ENCODE measurements at places on chromosomes 6 and 20.
A peak's percentile ranks its signal among the peaks of the same experiment; 100 is the strongest.

- DNase-seq, result no peak
Measured at GRCh38 chr6:5050009-5050408, 35.1 kb upstream of the PPP1R3G start.

DNA sequence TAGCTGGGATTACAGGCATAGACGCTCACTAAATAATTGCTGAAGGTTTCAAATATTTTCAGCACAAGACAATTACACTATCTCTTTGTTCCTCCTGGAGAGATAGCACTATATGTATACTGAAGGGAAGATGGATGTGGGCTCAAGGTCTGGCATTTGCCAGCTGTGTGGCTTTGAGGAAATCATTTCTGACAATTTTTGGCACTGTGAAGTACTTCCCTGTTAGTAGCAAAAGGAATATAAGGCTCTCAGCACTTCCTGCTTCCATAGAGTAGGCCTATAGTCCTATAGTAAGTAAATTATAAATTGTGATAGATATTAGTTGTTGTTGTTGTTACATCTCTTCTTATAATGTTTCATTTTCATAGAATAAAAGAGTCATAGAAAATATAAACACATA, 271.1 kb downstream of the SAMD5 start:
- no peak for DNase-seq

DNA sequence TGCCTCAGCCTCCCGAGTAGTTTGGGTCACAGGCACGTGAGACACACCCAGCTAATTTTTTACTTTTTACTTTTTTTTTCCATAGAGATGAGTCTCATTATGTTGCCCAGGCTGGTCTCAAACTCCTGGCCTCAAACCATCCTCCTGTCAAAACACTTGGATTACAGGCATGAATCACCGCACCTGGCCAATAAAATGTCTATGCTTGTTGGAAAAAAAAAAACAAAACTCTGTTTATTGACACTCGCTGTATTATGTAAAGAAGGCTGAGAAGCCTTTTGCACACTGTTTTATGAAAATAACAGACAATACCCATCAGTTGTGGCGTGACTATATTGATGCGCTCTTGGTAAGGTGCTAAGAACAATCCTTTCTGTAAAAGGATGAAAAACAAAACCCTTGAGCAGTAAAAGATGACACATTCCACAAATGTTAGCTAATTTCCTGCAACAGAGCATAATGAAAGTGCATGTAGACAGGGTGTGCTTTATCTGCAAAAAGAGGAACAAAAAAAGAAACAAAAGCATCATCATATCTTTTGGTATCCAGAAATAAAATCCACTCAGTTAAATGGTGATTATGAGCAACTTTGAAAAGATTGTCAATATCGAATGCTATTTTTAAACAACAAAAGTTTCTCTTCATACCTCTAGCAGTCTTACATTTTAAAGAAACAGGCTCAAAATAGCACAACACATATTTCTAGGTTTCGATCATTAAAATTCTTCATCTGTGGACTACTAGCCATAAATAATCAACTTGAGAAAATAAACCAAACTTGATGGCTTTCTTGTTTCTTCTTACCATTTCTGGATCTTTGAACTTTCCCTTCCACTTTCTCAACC, 108.3 kb upstream of the PHACTR1 start:
- DNase-seq, result no peak

GRCh38 chr20:24994470-24995368, 2.2 kb upstream of the APMAP start:
- DNase-seq, result peak; percentile 91

DNA sequence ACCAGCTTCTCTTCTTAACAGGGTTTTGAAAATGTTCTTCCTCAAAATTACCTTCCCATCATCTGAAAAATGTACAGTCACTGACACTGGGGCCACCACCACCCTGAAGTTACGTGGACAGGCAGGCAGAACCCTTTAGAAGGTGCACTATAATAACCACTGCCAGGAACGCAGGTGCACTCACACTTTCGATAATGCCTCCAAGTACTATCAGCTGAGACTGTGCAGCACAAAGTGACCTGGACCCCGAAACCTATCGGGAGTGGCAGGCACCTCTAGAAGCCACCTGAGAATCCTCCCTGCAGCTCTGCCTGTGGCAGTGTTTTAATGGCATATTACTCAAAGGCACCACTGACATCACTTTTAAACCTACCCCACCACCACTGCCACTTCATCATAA, 66.4 kb downstream of the TRERF1 start:
- DNase-seq, result no peak

GRCh38 chr6:34225551-34225950, 11.1 kb upstream of the HMGA1 start:
- DNase-seq, result no peak

- DNase-seq, result peak; percentile 41
Measured at GRCh38 chr20:34301587-34302311, 1.4 kb downstream of the AHCY start.

DNA sequence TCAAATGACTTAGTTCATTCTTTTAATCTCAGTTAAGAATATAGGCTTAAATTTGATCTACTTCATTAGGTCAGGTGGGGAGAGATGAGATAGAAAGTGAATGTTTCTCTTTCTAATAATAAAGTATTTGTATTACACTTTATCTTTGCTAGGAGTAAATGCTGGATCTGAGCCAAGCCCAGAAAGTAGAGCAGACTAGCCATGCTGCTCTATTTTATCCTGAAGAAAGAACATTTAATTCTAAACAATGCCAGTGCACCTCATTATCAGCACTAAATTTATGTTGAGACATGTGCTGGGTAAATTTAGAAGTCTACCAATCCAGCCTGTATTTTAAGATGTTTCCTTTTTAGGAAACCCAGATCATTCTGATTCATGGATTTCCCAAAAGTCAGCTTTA, 43.5 kb downstream of the AKIRIN2 start:
- DNase-seq, result no peak

DNA sequence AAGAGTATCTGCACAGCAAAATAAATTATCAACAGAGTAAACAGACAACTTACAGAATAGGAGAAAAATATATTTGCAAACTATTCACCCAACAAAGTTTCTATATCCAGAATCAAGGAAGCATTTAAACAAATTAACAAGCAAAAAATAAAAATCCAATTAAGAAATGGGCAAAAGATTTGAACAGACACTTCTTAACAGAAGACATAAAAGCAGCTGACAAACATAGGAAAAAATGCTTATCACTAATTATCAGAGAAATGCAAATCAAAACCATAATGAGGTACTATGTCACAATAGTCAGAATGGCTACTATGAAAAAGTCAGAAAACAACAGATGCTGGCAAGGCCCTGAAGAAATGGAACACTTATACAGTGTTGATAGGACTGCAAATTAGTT, 434.2 kb upstream of the ADGRB3 start:
- no peak for DNase-seq

DNA sequence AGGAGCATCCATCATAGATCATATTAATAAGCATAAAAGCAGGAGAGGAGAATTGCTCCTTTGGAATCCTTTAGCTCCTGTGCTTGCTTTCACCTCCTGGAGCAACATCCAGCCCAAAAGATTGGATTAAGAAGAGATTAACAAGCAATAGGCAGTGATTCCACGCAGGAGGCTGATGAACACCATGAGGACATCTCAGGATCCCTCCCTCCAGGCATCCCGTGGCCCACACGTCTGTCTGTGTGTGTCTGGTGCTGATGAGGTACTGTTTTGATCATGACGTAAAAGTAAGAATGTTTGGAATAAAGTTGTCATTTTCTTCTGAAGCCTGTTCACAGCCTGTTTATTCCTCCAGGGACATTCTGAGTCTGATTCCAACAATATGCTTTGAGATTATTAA, 185.5 kb upstream of the MYLIP start:
- DNase-seq, result no peak

- DNase-seq, result no peak
Measured at GRCh38 chr20:32484225-32484957, 100.7 kb downstream of the NOL4L start.

GRCh38 chr20:21303872-21304586, 898 bp downstream of the XRN2 start:
- DNase-seq, result peak; percentile 69

DNA sequence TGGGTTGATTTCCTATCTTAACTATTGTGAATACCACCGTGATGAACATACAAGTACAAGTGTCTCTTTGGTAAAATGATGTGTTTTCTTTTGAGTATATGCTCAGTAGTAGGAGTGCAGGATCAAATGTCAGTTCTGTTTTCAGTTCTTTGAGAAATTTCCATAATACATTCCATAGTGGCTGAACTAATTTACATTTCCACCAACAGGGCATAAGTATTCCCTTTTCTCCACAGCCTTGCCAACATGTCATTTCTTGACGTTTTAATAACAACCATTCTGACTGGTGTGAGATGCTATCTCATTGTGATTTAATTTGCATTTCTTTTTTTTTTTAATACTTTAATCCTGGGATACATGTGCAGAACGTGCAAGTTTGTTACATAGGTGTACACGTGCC, 268.8 kb downstream of the CENPW start:
- no peak for DNase-seq

DNA sequence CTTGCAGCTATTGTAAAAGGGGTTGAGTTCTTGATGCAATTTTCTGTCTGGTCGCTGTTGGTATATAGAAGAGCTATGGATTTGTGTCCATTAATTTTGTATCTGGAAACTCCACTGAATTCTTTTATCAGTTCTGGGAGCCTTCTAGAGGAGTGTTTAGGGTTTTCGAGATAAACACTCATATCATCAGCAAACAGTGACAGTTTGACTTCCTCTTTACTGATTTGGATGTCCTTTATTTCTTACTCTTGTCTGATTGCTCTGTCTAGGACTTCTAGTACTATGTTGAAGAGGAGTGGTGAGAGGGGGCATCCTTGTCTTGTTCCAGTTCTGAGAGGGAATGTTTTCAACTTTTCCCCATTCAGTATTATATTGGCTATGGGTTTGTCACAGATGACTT, 120.8 kb upstream of the SSTR4 start:
- DNase-seq, result no peak

Measured in erythroblast (primary cell).